ENCODE measurements at places on chromosomes 3 and 15.

DNA sequence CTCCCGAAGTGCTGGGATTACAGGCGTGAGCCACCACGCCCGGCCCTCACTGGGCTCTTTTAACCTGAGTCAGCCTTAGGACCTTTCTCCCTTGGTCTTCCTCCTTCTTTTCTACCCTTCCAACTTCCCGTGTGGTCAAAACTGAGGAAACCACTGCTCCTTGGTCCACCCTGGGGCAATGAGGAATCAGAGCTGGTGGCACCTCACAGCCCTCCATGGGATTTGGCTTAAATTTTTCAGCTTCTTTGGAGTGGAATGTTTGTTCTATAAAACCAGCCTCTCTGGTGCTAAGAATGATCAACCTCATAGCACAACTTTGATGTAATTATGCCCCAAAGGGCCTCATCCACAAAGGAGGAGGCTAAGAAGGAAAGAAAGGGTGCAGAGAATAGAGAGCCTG is 76.6 kb upstream of the CFAP20DC start:
- no peak for DNase-seq

- DNase-seq = peak; percentile 82
Measured at GRCh38 chr15:97909291-97909891, 51.1 kb upstream of the ARRDC4 start.

DNA sequence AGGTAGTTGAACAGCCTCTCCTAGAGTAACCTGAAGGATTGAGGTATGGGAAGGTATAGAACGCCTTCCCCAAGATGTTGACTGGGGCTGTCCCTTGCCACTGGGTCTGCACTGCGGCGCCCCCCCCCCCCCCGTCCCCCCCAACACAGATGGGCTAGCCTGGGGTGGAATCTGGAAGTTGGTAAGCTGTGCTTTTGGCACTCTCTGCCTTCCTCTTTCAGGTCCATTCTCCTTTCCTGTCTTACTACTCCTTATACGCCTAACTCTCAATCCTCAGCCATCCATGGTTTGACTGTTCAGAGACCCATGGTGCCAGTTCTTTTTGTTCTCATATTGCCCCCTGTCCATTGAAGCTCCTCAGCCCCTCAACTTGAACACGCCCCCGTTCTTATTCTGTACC is 42.8 kb downstream of the MAP2K1 start:
- no peak for DNase-seq

DNA sequence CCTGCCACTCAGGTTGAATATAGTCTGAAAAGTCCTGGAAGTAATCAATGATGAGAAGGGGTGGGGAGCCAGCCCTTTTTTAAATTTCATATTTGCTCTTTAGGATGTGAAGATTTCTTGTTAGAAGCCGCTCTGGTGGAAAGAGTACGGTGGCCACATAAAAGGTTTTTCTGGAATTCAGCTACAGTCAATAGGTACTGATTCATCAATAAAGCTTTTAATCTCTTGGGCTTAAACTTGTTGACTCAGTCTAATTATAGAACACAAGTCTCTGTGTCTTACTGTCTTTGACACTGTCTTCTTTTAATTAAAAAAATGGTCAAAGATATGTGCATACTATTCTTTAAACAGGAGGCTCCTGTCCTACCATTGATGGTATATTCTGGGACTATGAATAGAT is 99.9 kb upstream of the TP63 start:
- no peak for DNase-seq

DNA sequence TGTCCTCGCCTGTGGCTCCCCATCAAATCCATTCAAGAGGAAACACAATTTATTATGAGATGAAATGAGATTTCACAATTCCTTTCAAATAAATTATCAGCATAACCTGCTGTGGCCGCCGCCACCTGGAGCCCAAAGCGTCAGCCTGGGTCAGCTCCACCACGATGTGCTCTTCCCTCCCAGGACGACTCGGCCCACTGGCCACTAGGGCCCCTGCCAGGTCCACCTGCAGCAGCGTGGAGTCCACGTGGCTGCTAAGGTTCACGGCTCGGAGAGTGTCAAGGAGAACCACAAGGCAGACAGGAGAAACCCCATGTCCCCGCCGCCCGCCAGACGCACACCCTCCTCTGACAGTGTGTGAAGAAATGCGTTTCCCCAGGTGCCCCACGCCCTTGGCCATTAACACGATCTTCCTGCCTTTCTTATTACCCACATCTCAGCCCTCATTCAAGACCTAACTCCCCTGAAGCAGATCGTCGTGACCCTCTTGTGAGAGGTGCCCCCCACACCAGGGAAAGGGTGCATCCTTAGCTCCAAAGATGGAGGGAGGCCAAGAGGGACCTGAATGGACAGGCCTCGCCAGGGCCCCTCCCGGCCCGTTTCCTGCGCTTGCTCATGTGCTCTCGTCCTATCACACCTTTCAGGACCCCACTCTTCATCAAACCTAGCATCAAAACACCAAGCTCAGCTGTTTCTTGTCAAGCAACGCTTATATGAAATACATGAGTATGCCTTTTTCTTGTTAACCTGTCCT is 80.6 kb downstream of the OCA2 start:
- DNase-seq = no peak

DNA sequence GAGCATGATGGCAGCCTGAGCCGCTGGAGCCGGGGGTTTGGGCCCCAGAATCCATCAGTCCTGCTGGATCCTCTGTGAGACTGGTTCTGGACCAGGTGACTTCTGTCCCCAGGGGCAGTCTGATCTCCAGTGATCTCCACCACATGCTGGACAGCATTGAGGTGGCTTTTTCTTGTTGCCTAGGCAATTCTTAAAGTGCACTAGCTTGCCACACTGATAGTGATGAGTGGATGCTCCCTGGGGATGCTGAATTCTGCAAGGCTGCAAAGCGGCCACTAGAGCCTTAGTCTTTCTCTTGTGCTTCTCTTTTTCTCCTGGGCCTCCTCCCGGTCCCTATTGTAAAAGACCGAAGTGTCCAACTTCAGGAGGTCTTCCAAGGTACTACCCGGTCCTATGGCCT is 70.4 kb upstream of the ATP11B start:
- no peak for DNase-seq

- peak; percentile 68 for DNase-seq
Measured at GRCh38 chr15:77659350-77660321, 26.9 kb upstream of the LINGO1 start.
